Stimulated activated CD4-positive, alpha-beta T cell treated with anti-CD3 and anti-CD28 coated beads, Interleukin-1b, Interleukin-23, amount 100 ng/mL, for 1 hour (primary cell): ENCODE measurements at places on chromosomes 1 and 21.

DNA sequence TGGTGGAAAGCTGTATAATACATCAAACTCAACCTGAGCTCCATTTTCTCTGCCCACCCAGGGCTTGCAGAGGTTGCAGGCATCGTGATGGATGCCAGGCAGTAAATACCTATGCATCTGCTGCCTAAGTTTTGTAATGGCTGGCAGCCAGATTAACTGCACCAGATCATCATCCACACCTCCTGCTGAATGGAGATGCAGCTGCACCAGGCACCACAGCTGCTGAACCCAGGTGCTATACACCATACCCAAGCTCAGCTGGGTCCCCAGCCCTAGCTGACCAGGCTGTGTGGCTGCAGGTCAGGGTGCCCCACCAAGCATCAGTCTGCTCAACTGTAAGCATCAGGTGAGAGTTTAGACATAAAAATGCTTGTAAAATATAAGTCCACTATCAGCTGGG, 6.7 kb upstream of the SNAPIN start:
- DNase-seq: no peak

DNA sequence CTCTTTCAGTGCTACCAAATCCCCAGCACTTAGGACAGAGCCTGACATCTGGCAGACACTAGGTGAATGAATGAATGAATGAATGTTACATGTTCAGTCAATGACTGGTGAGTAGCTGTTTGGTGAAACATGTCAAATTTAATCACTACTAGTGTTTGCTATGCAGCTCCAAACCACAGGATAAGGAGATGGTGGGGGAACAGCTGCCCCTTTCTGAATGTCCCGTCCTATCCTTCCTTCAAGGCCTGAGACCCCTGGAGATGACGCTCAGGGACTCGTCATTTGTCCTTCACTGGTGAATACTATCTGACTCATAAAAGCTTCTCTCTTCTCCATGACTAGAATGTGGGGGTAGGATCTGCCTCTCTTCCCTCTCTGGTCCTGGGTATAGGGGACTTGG, 175.4 kb downstream of the HIVEP3 start:
- no peak for DNase-seq

DNA sequence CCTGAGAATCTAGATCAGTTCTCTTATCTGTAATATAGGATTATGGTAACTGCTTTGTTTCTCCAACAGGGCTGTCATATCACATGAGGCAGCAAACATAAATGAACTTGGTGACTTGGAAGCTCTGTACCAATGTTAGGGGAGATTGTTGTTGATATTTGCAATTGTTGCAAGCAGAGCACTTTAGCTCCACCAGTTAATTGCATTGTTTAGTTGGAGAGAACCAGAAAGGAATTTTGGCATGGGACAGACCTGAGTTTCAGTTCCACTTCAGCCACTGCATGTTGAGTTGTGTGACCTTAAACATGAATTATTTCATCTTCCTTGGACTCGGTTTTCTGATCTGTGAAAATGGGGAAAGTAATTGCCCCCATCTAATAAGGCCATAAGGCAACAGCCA, 142.3 kb upstream of the JUN start:
- DNase-seq: no peak

- no peak for DNase-seq
Observed at GRCh38 chr21:33492571-33492970, 1.1 kb upstream of the DNAJC28 start.

- no peak for DNase-seq
Observed at GRCh38 chr1:1627829-1628753, 3.9 kb upstream of the MMP23B start.

GRCh38 chr1:87684713-87685205, 356.1 kb downstream of the LMO4 start:
- no peak for DNase-seq
